Transverse colon (tissue), 4 donors: ENCODE measurements at places on chromosomes 16 and 17.

DNA sequence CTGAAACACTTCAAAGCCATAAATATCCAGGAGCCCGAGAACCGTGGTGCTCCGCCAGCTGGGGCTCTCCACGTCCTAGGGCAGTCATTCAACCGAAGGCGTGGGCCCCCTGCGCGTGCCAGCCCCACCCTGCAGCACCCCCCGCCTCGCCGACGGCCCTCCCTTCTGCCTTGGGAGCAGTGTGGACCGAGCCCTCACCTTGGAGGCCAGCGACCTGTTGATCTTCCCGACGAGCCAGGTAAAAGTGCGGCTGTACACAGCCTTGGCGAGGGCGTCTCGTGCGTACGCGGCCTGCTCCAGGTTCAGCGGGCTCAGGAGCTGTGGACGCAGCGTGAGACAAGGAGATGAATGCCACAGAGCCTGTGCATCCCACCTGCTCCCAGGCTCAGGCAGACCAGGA, 14.1 kb downstream of the MYO1C start:
- no peak for DNase-seq

DNA sequence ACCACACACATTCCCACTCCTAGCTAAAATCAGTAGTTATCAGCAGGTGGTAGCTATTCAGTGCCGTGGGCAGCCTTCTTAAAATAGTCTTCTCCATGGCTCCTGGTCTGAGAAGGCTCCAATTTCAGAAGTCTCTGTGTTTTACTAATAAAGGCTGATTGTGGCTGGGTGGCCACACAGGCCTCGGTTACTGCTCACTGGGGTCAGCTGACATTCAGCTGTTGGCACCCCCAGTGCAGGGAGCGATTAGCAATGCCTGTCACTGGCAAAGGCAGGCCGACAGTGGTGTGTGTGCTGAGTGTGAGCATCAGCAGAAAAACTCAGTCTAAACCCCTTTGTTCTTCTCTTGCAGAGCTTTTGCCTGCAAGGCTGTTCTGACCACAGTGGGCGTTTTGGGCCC, 16.6 kb upstream of the DBNDD1 start:
- no peak for DNase-seq

DNA sequence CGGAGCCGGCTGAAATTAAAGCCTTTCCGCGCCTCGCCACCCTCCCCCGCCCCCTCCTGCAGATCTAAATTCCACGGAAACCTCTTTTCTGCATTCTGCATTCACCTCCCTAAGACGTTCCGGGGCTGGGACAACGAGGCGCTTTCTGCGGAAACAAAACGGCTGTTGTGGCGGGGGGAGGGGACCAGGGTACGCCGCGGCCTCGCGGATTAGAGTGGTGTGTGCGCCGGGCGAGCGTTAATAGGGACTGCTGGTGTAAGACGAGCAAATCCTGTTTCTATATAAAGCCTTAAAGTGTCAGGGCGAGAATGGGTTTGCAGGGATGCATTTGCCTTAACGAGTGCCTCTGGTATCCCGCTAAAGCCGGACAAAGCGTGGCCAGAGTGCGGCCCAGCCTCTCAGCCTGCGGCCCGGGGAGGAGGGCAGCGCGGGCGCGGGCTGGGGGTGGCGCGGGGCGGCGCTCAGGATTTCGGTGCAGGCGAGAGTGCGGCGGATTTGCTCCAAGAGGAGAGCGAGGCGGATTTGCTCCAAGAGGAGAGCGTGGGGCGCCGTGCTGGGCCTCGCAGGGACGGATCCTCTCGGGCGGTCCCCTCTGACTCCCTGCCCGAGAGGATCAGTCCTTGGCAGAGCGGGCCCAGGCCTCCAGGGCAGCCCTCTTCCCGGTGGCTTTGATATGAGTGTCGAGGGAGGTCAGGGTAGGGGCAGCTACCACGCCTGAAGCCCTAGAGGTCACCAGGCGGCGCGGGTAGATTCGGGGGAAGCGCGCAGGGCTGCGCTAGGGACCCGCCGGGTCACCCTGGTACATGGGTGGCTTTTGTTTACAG, 5.1 kb downstream of the BAHCC1 start:
- DNase-seq, result no peak

DNA sequence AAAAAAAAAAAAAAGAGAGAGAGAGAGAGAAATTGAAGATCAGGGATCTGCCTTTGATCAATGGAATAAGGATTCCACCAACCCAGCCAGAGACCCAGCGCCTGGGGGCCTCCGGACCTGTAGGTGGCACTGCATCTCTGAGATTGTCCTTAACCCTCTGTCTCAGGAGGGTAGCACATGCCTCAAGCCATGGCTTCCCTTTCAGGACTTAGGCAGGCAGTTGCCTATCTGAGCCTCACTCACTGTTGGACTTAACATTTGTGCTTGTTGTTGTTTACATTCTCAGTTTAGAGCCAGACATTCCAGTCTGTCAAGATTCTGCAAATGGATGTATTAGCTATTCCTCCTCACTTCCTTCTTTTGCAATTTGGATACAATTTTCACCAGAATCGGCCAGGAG, 5.1 kb upstream of the SCNN1B start:
- DNase-seq, result peak; percentile 46

DNA sequence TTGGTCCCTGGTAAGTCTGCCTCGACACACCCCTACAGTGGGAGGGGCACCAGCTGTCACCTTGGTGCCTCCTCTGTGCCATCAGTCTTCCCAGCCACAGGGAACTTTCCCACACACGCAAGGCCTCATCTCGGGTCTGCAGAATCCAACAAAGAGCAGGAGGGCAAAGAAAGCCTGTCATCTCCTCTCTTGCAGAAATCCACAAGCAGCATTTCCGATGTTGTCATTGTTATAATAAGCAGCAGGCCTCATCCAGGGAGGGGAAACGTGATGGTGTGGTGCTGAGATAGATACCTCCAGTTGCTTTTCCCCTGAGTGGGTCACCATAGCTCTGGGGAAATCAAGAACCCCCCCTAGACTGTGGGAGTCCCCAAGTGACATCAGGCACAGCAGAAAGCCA, 110.4 kb downstream of the CMIP start:
- no peak for DNase-seq

GRCh38 chr17:79855331-79856124, 16.3 kb upstream of the CBX4 start:
- no peak for DNase-seq

DNA sequence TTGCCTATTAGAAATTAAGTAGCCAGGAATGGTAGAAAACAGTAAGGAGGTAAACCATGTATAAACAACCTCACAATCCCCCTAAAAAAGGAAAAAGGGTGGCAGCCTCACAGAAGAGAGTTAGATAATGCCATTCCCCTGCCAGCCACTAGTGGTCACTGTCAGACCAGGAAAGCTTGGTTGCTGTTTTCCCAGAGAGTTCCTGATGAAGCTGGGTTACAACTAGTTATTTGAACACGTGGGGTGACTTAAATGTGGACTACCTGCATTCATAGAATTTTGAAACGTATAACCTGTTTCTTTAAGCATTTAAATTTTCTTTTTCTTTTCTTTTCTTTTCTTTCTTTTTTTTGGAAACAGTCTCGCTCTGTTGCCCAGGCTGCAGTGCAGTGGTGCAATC, 5.8 kb downstream of the GPRC5C start:
- DNase-seq, result no peak
